Fibroblast of villous mesenchyme (primary cell): ENCODE measurements at places on chromosomes 11 and 22.

- no peak for DNase-seq
Measured at GRCh38 chr11:76007166-76007565, 192.2 kb downstream of the UVRAG start.

DNA sequence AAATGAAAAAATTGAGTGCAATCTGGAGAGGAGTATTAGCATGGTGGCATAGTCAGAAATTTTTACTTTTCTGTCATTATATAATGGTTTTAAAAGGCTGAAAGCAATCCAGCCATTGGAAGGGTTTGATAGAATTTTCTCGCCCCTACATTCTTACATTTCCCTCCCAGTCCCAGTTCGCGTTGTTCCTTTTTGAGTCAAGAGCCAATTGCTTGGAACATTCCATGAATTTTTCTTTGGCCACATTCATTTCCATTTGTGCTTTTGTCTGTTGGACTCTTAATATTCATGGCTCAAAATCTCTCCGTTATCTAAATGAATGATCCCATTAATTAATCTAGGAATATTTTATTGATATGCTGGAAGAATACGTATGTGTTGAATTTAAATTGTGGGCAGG lies 66.0 kb downstream of the GRK3 start:
- DNase-seq = no peak

GRCh38 chr22:20983081-20983771 lies 1.1 kb downstream of the LZTR1 start:
- DNase-seq = no peak

DNA sequence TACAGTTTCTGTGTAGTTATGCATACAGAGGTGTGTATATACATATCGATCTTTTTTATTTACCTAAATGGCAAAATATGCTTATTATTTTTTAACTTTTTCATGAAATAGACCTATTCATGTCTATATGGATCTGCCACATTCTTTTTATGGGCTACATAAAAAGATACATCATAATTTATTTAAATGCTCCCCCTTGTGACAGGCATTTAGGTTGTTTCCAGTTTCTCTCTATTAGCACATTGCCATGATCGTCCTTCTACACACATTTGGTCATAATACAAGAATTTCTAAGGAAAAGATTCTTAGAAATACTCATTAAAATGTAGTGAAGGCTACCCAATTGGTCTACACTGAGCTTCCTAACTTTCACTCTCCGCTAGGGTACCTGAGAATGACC lies 1067.4 kb downstream of the OPCML start:
- no peak for DNase-seq

DNA sequence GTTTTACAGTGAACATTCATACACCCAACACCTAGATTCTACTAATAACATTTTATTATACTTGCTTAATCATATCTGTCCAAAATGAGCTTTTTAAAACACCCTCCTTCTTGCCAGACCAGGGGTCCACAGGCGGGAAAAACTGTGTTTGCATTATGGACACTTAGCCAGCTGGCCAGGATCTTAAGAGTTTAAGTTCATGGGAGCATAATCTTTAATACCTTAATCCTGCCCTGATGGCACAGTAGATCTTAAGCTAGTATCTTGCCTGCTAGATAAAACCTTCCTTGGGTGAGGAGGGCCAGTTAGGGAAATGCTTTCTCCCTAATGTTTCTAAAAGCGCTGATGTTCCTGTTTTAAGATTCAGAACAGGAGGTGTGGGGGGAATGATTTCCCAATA lies 13.1 kb upstream of the CCDC134 start:
- peak; percentile 29 for DNase-seq

GRCh38 chr11:44943696-44944095 lies 7.0 kb downstream of the TP53I11 start:
- no peak for DNase-seq

- no peak for DNase-seq
Measured at GRCh38 chr22:29718949-29719898, 579 bp upstream of the CABP7 start.

DNA sequence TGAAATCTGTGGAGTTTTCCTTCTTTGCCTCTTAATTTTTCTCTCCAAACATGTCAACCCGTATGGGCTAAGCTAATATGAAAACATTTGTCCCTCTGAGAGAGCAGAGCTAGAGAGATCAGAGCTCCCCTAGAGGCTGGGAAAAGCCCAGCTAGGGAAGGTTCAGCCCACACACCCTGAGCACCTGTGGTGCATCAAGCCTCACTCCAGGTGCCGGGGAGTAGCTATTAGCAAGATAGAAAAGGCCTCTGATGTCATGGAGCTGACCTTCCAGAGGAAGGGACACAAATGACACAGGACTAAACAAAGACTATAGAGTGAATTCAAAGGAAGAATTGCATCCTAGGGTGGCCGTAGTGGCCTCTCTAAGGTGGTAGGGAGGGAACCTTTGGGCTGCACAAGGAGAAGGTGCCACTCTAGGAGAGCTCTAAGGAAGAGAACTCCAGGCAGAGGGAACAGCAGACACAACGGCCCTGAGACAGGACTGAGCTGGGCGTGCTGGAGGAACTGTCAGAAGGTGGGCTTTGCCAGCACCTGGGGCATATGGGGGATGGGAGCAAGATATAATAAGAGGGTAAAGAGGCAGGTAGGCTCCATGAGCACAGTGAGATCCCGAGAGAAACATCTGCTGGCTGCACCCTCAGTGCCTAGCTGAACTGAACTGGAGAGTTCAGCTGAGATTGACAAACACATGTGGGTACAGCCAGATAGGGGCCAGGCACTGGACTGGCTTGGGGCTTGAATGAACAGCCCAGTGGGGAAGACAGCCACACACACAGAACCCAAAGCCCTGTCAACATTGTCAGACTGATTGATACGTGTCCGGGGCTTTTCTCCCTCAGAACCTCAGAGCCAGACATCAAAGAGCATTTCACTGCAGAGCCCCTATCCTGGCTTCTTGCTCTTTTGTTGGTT lies 65.5 kb upstream of the DRD2 start:
- DNase-seq = no peak

GRCh38 chr11:36155770-36156160 lies 133.5 kb downstream of the COMMD9 start:
- DNase-seq = no peak

DNA sequence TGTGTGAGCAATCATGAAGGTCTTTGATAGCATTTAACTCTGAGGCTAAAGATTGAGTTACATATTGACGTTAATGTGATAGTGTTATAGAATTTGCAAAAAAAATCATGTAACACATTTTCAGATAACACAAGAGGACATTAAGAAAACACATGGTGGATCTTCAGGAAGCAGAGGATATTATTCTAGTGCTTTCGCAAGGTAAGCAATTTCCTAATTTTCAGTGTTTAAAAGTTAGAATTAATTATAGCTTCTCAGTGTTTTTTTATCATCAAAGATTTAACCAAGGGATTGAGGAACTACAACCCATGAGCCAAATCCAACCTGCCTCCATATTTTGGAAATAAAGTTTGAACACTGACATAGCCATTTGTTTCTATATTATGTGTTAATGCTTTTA lies 78.5 kb downstream of the DKK3 start:
- DNase-seq = no peak

DNA sequence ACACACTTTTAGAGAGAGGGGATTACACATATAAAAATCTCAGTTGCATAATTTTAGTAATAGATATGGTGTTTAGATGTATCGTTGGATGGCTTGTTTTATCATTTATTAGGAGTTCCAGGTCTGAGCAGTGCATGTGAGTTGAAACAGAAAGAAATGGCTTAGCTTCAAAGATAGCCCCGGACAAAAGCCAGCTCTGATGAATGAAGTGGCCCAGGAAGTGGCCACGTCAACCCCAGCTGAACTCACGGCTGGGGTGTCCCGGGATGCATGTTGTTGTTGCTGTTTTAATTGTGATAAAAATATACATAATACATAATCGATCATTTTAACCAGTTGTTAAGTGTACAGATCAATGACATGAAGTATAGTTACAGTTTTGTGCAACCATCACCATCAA lies 1513.6 kb downstream of the BRD1 start:
- no peak for DNase-seq

DNA sequence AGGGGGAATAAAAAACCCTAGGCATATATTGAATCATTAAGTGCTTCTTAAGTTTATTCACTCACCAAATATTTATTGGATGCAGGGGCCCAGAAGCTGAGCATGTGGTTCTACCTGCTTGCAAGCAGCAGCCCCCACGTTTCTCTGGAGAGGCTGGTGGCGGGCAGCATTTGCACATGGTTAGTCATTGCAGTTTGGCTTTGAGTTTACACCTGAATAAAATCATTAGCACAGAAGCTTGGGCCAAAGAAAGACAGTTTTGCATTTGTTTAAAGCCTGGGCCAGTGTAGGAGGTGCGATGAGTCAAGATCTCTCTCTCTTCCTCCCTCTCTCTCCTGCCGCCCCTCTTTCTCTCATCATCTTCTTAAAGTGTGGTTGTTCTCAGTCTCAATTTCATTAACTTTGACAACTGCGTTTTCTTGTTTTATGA lies 72.6 kb downstream of the C22orf31 start:
- no peak for DNase-seq

DNA sequence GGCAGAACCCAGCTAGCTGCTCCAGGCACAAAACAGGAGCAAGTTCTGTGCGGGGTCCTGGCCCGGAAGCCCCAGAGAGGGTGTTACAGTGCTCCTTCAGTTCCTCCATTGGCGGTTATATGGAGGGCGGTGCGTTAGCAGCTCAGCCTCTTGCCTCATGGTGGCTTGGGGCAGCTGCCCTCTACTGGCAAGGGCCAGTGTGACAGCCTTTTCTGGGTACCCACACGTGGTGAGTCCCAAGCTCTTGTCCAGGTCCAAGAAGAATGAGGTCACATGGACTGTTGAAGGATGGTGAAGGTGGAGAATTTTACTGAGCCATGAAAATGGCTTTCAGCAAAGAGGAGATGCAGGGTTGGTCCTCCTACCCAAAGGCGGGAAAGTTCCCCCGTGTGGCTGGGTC lies 100.5 kb downstream of the WT1 start:
- DNase-seq = no peak
